CD4-positive, alpha-beta T cell treated with Interleukin-10 for 1 hour (primary cell): ENCODE measurements at places on chromosomes 11 and 22.
A peak's percentile ranks its signal among the peaks of the same experiment; 100 is the strongest.

DNA sequence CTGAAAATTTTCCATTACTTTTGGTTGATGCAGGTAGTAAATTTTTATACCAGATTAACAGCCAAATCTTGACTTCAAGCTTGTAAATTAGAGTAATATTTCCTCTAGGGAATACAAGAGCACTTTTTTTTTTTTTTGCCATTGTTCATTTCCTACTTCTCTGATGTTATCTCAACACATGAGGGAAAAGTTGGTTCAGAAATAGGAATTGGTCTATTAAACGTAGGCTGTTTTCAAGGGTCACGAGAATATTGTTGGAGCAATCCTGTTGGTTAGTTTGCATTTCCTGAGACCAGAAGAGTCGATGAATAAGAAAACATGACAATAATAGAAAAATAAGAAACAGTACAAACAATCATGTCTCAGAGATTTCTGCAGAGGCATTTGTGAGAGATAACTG, 453.9 kb upstream of the CCDC179 start:
- no peak for DNase-seq

DNA sequence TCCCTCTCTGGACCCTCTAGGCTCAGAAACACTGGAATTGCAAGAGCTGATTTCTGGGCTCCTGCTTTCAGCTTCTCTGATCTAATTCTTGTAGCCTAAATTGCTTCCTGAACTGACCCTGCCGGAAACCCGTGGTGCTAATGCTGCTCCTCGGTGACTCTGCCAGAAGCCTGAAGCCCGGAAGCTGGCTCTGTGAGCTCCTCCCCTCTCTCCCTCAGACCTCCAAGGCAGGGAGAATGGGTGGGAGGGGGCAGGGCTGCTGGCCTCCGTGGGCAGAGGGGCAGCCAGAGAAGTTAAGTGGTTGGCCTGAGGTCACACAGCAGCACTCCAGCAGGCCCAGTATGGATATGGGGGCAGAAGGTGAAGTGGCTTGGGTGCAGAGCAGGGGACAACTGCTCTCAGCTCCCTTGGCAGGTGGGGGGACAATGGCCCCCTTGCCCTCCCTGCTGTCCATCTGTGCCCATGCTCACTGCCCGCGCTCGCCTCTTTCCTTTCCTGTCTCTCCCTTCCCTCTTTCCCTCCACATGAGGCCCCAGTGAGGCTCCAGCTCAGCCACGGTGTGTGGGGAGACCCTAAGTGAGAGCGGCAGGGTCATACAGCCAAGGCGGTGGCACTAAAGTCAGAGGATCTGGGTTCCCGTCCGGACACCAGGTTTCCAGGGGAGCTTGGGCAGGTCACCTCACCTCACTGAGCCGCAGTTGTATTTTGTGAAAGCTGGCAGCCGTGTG, 16.2 kb downstream of the CAPN5 start:
- DNase-seq = peak; percentile 45

DNA sequence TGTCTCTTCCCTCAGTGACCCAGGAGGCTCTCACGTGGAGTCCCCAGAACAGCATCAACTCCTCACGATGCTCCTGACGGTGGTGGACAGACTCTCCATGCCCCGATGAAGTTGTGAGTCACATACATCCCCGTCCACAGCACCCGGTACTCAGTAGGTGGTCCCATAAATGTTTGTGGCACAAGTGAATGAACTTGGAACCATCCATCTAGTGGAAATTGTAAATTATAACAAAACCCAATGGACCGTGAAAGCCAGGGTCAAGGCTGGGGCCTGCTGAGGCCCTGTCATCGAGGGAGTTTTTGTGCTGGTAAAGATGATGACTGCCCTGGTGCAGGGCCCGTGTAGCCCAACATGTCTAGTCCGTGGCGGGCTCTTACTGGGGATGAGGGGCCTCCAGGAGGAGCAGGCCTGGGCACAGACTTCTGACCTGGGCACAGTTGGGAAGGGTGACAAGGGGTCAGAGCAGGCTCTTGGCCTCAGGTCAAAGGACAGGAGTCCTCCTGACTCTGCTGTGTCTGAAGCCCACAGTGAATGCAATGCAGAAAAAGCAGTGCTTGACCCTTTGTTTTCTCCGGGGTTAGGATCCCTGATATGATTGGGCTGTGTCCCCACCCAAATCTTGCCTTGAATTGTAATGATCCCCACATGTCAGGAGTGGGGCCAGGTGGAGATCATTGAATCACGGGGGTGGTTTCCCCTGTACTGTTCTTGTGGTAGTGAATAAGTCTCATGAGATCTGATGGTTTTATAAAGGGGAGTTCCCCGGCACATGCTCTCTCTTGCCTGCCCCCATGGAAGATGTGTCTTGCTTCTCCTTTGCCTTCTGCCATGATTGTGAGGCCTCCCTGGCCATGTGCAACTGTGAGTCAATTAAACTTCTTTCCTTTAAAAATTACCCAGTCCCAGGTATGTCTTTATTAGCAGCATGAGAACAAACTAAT, 20.0 kb upstream of the SMIM38 start:
- no peak for DNase-seq

DNA sequence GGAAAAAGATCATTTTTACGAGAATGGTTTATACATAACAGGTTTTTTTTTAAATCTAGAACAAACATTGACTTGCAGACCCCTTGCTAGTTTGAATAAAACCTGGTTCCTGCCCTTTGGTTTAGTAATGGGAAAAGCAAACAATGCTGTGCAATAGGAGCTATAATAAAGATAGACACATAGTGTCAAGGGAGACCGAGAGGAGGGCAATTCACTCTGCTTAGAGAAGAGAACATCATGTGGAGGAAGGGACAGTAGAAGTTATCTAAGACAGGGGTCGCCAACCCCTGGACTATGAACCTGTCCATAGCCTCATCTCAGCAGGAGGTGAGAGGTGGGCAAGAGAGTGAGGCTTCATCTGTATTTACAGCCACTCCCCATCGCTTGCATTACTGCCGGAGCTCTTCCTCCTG, 7.0 kb upstream of the RDX start:
- no peak for DNase-seq

GRCh38 chr22:39097098-39098020, at the start of gene APOBEC3H:
APOBEC3H (plus strand) TSS chr22:39097244; CDS start chr22:39100279, 3,035 bp downstream.
- peak; percentile 58 for DNase-seq

DNA sequence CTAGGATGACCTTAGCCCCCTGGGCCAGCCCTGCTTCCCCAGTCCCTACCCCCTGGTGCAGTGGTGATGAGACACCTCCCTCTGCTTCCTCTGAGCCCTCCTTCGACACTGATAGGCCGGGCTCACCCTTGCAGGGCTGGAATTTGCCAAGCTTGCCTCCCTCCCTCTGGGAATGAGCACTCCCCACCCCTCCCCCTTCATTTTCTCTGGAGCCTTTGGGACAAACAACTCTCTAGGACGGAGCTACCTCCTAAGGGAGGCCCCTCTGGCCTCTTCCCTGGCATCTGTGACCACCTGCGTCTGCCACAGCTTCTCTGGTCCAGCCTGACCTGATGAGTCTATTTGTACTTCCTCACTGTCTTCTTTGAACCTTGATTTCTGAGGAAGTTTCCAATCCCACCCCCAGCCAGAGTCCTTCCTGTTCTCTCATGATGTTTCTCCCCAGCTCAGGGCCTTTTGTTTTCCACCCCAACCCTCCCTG, 53.3 kb upstream of the ADA2 start:
- DNase-seq = no peak

GRCh38 chr11:33160587-33160986, 693 bp downstream of the CSTF3 start:
- DNase-seq = no peak

DNA sequence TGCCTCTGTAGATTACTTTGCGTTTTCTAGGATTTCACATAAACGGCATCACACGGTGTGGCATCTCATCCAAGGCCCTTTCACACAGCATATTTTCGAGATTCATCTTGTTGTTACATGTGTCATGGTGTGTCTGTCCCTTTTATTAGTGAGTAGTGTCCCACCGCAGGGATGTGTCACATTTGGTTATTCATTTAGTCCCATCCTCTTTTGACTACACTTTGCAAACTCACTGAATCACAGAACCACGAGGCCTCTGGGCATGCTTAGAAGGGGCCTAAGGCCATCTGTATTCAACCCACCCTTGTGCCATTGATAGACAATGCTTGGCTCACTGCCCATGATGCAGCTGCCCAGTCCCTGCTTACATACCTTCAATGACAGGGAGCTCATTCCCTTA, 4.2 kb upstream of the RAC2 start:
- no peak for DNase-seq

GRCh38 chr22:29697853-29698598, 21.8 kb upstream of the CABP7 start:
- DNase-seq = no peak

DNA sequence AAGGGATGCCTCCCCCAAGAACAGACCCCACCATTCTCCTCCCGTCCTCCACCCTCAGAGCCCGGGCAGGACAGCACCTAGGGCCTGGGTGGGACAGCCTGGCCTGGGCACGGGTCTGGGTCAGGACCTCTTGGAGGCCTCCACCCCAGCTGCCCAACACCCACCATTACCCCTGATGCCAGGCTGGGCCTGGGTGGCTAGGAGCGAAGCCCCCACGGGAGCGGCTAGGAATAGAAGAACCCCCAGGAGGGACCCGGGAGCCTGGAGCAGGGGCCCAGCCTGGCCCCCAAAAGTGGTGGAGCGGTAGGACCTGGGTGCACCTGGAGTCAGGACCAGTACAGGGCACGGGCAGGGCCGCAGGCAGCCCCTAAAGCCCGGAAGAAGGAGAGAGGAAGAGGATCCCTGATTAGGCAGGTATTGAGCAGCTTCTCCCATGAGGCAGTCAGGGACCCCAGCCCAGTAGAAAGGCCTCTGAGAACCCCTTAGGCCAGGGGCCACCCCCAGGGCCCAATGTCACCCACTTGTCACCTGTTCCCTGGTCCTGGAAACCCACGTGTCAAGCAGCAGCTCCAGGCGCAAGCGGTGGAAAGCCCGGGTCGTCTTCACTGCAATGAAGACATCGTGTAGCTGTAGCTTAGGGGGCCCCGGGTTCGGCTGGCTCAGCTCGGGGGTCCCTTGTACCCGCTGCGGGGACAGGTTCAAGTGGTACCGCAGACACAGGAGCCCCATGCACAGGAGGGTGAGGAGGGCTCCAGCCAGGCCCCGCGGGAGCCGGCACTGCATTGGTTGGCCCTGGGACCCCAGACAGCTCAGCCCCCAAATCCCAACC, 575 bp downstream of the MFNG start:
- DNase-seq = peak; percentile 13

DNA sequence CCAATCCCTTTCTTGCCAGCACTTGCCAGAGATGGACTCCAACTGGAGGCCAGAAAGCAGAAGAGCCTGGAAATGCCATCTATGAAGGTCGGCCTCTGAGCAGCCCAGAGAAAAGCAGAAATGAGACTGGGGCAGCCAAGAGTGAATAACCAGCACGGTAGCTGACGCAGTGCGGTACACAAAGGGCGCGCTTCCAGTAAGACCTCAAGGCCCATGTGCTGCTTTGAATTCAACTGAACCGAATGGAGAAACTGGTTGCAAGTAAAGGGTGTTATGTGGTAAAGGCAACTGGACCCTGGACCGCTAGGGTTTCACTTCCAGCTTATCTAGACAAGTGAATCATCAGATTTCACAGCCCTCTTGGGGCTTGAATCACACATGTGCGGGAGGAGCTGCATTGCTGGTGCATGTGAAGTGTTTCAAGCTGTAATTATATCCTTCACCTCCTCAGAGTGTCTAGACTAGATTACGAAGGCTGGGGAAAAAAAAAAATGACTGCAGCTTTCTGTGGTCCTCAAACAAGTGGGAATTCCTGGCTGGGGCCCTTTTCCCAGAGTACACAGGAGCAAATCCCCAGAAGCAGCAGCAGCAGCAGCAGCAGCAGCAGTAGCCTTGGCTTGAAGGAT, 128.9 kb downstream of the CCDC34 start:
- DNase-seq = no peak

DNA sequence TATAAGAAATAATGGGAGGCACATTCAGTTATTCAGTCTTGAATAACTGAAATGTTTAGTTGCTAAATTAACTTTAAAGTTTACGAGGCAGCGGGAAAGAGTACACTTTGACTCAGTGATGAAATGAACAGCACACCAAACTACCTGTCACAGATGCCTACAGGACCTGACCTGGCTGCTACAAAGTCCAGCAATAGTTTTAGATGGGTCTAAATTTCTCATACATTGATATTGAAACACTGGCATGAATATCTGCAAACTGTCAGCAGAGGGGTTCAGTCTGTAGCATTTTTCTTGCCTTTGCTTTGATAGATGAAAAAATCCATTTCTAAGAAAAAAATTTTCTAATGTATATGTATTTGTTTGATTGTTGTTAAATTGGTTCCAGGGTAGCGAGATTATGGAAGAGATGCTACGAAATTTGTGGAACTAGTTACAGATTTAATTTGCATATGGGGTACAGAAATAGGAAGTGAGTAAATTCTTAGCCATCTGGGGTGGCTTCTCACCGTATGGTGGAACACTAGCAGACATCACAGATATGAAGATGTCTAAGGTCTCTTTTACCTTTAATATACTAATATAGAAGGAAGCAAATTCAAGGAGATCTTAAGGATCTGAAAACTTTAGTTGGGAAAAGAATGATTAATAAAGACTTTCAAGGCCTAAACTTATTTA, 20.8 kb upstream of the GAB2 start:
- DNase-seq = no peak

DNA sequence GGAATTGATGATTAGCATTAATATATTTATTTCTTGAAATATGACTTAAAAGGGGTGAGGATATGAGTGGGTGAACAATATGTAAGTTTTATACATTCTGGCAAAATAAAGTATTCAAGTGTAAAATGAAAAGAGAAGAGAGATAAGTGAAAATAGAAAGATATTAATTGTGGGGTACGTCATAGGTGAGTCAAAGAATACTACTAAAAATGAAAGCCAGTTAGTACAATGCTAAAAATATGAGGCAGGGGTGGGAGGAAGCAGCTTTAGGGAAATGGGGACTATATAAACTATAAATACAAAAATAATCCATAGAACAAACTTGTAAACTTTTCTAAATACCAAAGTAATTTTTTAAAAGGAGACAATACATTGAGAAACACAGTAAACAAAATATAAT, 661.4 kb downstream of the CNTN5 start:
- DNase-seq = no peak

- no peak for DNase-seq
These were observed 178.2 kb downstream of the GRIK4 start for GRCh38 chr11:120689596-120690275.

GRCh38 chr11:60836866-60837515, 4.9 kb upstream of the CCDC86 start:
- no peak for DNase-seq

DNA sequence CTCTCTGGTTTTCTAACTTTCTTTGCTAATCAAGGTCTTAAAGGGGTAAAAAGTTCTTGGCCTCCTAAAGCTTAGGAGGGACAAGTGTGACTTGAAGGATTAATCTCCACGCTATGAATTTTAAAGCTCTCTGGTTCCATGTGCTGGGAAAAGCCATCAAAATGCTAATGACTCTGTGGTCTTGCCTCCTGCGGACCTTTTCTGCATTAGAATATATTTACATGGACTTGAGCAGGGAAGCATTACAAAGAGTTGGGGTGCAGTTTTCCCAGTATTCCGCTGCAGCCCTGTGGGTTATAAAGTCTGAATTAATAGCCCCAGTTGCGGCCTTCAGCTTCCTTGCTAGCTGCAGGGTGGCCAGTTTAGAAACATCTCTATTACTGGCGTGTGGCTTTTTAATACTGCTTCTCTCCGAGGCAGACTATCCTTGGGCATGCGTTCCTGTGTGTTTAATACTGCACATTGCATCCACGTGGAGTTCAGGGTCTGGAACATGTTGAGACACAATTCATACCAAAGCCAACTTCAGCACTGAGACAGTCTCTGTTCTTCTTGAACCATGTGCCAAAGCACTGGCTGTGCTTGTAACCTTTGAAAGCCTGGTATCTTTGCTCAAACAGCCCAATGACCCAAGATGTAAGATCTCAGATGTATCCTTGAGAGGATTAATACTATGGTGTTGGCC, 27.3 kb downstream of the TSPAN18 start:
- no peak for DNase-seq

- no peak for DNase-seq
These were observed 69.8 kb downstream of the GRIK4 start for GRCh38 chr11:120581313-120581712.
